ENCODE measurements at places on chromosomes 1 and 21. TPM values are rescaled to one million over a fixed set of nuclear protein-coding genes. Genes with fewer than 3 reads are reported as not detected.

Gene KCNK1
- 12.3 TPM for total RNA-seq

Gene LSS
- total RNA-seq, result 59.7 TPM

Gene IL12RB2
- under 0.01 TPM for total RNA-seq

Gene TINAGL1
- 31.8 TPM for total RNA-seq

Gene DISP1
- total RNA-seq, result 7.2 TPM

Gene C1orf116
- not detected for total RNA-seq

Gene ANKRD45
- total RNA-seq, result 1.8 TPM

Gene WLS
- 28.6 TPM for total RNA-seq

Gene TSTD1
- 5.6 TPM for total RNA-seq

Gene WDR77
- total RNA-seq, result 24.8 TPM

Gene CDC20
- 26.4 TPM for total RNA-seq

Gene STK40
- 9.6 TPM for total RNA-seq

Gene FCRL6
- total RNA-seq, result not detected

Gene USH2A
- total RNA-seq, result under 0.01 TPM

Gene LRRC71
- total RNA-seq, result not detected

Gene LY9
- not detected for total RNA-seq

Gene MSH4
- 0.13 TPM for total RNA-seq

Gene KCNJ6
- total RNA-seq, result 0.78 TPM

Gene BATF3
- total RNA-seq, result not detected

Gene PTAFR
- total RNA-seq, result not detected

Gene GFI1
- under 0.01 TPM for total RNA-seq

Gene LRRC53
- not detected for total RNA-seq

Gene SPRR5
- not detected for total RNA-seq

Gene SPRR3
- not detected for total RNA-seq

Gene S100A12
- not detected for total RNA-seq

Gene FAM72D
- total RNA-seq, result 0.65 TPM

Gene OPRD1
- total RNA-seq, result under 0.01 TPM

Gene IVL
- not detected for total RNA-seq

Gene PLA2G2A
- total RNA-seq, result 4.3 TPM

Gene TNFRSF18
- total RNA-seq, result 0.32 TPM

Gene PERM1
- total RNA-seq, result 0.13 TPM

Gene CELA3B
- total RNA-seq, result not detected

Gene TMEM269
- total RNA-seq, result not detected

Gene MPL
- total RNA-seq, result not detected

Gene DCST1
- total RNA-seq, result not detected

Gene IFI44L
- 4.8 TPM for total RNA-seq

Gene RXFP4
- not detected for total RNA-seq

Gene TRIM46
- 3.5 TPM for total RNA-seq

Gene CAPN9
- not detected for total RNA-seq

Gene OR2L13
- not detected for total RNA-seq

Gene LRRC40
- total RNA-seq, result 22.1 TPM

Data from articular chondrocyte of knee joint (primary cell).